Activated CD4-positive, alpha-beta T cell treated with anti-CD3 and anti-CD28 coated beads for 24 hours (primary cell): ENCODE measurements at places on chromosomes 3 and 15.

DNA sequence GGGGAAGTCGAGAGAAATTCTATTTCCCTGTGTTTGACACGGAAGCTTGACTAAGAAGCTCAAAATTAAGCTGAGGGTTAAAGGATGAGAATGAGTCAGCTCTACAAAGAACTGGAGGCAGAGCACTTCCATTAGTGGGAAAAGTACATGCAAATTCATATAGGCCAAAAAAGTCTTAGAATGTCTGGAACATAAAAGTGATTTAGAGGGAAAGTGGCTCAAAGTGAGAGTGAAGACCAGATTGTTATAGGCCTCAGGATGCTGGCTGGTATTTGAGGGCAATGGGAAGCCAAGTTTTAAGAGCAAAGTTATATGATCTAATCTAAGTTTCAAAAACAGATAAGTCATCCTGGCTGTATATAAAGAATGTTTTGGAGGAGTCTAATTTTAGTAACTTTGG lies 857.3 kb downstream of the NAALADL2 start:
- no peak for DNase-seq

- no peak for DNase-seq
Measured at GRCh38 chr3:124033360-124034015, 41.6 kb upstream of the ROPN1 start.

- DNase-seq, result no peak
Measured at GRCh38 chr3:24773798-24774197, 279.1 kb upstream of the THRB start.

- DNase-seq, result no peak
Measured at GRCh38 chr3:191740712-191741111, 279.7 kb downstream of the PYDC2 start.

DNA sequence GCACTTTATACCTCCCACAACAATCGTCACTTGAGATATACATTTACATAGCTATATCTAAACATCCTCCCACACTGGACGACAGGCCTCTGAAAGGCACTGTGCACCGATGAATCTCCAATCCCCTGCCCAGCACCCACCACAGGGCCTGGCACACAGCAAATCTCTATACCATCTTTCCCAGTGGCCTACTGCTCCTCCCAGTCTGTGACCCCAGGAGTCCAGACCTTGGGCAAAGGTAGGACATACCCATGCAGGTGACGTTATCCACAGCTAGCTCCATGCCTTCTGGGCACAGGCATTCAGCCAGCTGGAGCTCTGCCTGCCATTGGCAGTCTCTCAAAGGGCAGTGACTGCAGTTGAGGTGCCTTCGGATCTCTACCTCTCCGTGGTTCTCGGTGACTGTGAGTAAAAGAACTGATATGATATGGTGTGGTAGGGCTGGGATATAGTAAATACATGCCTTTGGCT lies 5.8 kb downstream of the LTK start:
- DNase-seq, result no peak
